Sigmoid colon (tissue), 7 donors: ENCODE measurements at places on chromosomes 3 and 15. TPM values are rescaled to one million over a fixed set of nuclear protein-coding genes. Genes with fewer than 3 reads are reported as not detected.

DNA sequence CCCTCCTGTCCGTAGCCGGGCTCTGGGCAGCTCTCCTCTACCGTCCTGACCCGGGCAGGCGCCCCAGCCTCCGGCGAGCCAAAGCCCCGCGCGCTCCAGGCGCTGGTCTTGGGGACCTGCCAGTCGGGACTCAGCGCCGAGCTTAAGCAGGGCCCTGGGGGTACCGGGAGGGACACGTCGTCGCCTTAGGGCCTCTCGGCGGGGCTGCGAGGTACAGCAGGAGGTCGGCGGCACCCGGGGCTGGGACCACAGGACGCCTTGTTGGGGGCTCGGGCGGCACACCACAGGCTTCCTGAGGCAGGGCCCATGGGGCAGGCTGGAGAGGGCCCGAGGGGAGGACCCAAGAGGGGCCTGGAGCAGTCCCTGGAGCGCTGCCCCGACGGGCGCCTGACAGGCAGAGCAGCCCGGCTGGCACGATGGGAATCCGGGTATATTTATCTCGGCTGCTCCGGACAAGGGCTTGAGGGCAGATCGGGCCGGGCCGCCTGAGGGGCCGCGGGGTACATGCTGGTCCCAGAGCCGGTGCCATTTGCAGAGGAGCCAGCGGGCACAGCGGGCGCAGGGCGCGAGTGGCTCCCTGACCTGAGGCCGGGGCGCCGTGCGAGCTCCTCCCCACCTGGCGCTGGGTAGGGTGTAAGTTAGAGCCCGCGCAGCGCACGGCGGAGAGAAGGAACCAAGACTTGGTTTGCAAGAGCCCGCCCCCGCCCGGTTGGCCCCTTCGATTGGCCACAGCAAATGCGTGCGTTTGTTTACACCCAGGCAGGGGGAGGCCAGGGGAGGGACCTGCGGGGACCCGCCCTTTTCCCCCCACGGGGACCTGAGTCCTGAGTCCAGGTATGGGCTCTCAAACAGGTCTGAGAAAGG lies 574 bp downstream of the SLC38A3 start:
- peak overlapping the region; percentile 10 for H3K4me3 ChIP-seq
- no peak for DNase-seq
- peaks cover 28% of the 10 kb centered on the region for H3K27me3 ChIP-seq
- H3K36me3 ChIP-seq, result no peaks in the 10 kb centered on the region

DNA sequence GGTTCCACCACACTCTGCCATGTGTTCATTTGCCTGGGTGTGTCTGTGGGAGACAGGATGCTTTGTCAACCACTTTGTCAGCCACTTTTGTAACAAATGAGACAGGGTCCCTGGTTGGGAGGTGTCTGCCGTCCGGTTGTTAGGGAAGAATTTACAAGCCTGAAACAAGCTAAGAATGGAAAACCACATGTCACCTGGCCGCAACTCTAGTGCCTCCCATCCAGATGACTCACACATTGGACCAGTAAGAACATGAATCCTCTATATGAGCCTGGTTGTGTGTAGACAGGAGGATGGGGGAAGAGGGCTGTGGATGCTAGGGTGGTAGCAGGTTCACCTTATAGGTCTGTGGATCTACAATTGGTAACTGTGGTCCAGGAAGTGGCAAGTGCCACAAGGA lies 335.3 kb downstream of the CLSTN2 start:
- H3K27ac ChIP-seq, result no peak overlapping the region
- H3K4me1 ChIP-seq, result no peaks in the 10 kb centered on the region
- no peak overlapping the region for H3K4me3 ChIP-seq
- DNase-seq, result no peak
- no peaks in the 10 kb centered on the region for H3K27me3 ChIP-seq
- no peaks in the 10 kb centered on the region for H3K36me3 ChIP-seq

- no peaks in the 10 kb centered on the region for H3K27me3 ChIP-seq
- DNase-seq, result no peak
- H3K4me1 ChIP-seq, result no peaks in the 10 kb centered on the region
- H3K27ac ChIP-seq, result no peak overlapping the region
These were observed 86.1 kb upstream of the CGNL1 start for GRCh38 chr15:57290187-57290586.

- peaks cover 38% of the 10 kb centered on the region for H3K4me1 ChIP-seq
- no peak overlapping the region for H3K27ac ChIP-seq
- DNase-seq, result no peak
- H3K27me3 ChIP-seq, result no peaks in the 10 kb centered on the region
These were observed 3.6 kb downstream of the PDIA3 start for GRCh38 chr15:43749690-43750345.

BOC gene
- 120 TPM for total RNA-seq

PLSCR2 gene
- not detected for total RNA-seq
